Sciatic nerve (tissue), 2 donors: ENCODE measurements at places on chromosomes 12 and 14. TPM values are rescaled to one million over a fixed set of nuclear protein-coding genes. Genes with fewer than 3 reads are reported as not detected.

DNA sequence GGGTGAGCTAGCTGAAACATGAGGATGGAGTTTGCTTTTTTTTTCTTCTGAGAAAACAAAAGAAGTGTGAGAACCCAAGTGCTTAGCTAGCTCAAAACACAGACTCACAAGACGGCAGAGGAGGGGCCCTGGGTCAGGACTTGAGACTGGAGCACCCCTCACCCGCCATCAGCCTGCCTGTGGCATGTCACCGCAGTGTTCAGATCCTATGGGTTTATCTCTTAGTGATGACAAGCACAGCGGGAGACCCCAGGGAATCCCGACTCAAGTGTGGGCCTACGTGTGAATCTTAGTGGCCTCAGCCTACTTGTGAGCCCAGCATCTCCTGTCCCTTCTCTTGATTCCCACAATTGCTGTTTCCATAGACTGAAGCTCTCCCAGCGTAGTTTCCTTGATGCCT is 22.9 kb downstream of the DYRK4 start:
- DNase-seq, result no peak

GRCh38 chr12:67928621-67929383 is 60.4 kb upstream of the IFNG-AS1 start:
- no peak for DNase-seq

- DNase-seq, result no peak
These were observed 92.2 kb downstream of the CACNA1C start for GRCh38 chr12:2144951-2145350.

The P2RX7 gene
- total RNA-seq, result 24.5 TPM

The ASCL1 gene
- not detected for total RNA-seq

The MANSC4 gene
- total RNA-seq, result not detected

DNA sequence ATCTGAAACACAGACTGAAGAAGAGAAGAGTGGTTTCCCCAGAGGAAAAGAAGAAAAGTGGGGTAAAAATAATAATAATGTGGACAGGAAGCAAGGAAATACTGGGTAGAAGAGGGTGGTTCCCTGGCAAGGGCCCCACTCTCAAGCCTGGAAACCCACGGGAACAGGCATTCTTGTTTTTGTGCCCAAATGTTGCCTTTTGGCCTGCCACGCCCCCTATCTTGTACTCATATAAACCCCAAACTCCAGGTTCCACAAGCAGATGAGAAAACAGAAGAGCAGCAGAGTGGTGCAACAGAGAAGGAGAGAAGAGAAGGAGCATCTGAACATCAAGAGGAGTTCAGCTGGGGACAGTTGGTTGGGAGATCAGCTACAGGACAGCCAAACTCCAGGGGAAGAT is 51.2 kb downstream of the NDUFA12 start:
- DNase-seq, result peak; percentile 62

GRCh38 chr12:30755395-30755762 is 628 bp upstream of the CAPRIN2 start:
- no peak for DNase-seq

DNA sequence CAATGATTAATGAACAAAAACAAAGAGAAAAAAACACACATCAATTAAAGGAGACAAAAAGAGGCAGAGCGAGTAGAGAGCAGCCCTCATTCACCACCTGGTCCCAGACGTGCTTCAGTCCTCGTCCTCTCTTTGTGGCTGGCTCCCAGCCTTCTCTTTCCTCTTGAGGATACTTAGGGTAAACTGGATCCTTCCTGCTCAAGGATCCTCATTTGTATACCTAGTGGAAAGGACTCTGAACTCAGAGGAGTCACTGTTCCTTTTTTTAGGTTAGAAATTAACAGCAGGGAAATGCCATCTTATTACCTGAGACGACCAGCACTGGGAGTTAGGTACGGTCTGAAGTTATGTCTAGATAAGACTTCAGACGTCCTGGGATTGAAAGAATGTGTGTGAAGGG is 9.7 kb downstream of the MLEC start:
- DNase-seq, result no peak

DNA sequence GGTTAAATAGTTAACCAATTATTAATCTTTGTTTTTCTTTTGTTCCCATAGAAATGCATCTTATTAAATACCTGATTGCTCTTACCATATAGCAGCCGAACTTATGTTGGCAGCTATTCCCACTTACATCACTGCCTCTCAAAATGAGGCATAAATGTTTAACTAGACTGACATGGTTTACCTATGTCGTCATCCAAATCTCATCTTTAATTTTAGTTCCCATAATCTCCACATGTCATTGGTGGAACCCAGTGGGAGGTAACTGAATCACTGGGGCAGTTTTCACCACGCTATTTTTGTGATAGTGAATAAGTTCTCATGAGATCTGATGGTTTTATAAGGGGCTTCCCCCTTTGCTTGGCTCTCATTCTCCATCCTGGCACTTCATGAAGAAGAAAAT is 499.2 kb upstream of the ATP2B1 start:
- DNase-seq, result no peak

The INSM2 gene
- total RNA-seq, result not detected

DNA sequence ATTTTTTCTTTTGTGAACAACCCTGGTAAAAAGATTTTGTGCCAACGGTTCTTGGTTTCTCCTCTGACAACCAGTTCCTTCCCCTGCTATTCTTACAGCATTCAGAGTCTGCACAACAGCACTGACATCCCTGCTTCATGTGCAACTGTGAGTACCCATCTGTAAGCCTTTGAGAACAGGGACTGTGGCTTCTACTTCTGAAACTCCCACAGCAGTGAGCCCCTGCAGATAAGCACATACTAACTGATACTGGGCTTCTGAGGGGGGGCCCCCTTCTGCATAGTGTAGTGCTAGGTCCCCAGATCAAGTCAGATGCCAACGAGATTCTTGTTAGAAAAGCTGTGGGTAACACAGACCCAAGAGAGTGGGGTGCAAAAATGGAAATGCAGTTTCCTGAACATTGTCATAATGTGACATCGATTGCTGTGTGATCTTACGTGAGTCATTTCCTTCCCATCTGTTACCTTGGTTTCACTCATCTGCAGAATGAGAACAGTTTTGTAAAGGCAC is 11.1 kb upstream of the NINJ2 start:
- no peak for DNase-seq

DNA sequence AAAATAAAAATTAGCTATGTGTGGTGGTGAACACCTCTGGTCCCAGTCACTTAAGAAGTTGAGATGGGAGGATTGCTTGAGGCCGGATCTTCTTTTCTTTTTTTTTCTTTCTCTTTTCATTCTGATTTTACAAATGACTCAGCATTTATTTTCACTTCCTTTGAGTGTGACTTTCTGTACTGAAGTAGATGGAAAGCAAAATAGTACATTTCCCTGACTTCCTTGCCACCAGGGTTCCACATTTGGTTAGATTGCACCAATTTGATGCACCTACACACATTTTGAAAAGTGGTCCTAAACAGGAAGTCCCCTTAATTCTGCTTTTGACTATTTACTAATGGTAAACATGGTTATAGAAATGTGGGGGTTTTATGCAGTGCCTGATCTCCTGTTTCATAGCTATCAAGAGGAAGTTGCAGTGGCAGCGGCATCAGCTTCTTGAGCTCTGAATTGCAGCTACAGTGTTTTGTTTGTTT is 13.0 kb upstream of the LEMD3 start:
- DNase-seq, result no peak

The RPL10L gene
- not detected for total RNA-seq

The CATSPERB gene
- 0.36 TPM for total RNA-seq

- DNase-seq, result no peak
These were observed 50.0 kb upstream of the EVL start for GRCh38 chr14:100015251-100015655.

DNA sequence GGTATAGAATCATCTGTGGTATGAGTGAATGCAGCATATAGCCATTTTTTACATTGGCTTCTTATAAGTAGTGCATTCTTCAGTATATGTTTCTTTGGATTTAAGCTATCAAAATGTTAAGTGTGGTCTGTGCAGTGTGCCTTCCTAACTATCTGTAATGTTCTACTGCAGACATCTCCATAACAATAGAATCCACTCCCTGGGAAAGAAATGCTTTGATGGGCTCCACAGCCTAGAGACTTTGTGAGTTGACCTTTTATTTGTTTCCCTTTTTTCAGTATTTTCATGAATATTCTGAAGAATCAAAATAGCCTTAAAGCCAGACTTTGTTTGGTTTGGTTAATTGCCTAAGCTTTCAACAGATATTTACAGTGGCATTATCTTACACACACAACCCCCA is 107.2 kb downstream of the ZFC3H1 start:
- no peak for DNase-seq

The RNU4-1 gene
- 1,748 TPM for total RNA-seq

The DBX2 gene
- 0.13 TPM for total RNA-seq

The TAS2R9 gene
- total RNA-seq, result not detected

GRCh38 chr14:75132382-75133086 is 5.7 kb upstream of the NEK9 start:
- DNase-seq, result no peak

The RIMBP2 gene
- total RNA-seq, result 1.6 TPM

The ARF6 gene
- total RNA-seq, result 46.1 TPM

DNA sequence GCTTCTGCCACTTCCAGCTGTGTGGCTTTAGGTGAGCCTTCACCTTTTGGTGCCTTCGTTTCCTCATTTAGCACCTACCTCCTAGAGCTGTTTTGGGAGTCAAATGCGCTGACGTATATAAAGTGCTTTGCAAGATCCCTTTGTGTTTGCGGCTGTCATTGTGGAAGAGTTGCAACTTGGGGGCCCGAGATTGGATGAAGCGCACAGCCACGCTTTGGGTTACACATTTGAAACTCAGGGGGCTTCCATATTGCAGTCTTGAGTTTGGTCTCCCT is 636 bp upstream of the ARL6IP4 start:
- no peak for DNase-seq

DNA sequence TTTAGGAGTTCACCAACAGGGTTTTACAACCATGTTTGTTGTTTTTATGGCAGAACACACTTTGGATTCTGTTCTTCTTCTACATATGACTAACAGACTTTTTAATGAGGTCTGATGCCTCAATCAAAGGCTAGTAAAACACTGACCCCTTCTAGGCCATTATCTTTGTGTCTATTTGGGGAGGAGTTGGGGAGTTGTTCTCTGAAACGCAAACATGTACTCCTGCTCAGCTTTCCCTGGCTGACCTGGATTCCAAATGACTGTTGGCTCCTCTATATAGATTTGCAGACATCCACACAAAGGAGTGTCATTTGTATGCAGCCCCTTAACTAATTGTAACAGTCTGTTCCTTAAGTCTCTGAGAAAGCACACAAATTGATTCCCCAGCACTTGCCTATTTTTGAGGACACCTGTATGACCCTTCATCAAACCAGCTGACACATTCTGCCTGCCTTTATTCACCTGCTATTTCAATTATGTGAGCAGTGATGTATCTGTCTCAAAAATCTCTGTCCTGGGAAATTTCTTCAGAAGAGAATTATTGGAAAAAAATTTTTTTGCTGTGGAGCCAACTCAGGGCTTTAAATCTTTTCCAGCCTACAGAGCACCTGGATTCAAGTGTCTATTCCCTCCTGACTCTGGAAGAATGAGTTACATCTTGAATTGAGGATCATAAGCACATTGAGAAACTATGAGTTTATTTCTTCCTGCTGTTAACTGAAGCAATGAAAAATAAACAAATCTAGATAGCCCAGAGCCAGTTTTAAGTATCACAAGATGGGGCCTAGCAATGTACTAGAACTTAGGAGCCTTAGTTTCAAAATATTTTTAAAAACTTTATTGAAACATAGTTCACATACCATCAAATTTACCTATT is 417.2 kb downstream of the RAD51B start:
- no peak for DNase-seq

The CRIP2 gene
- total RNA-seq, result 172 TPM

The NPC2 gene
- 258 TPM for total RNA-seq

DNA sequence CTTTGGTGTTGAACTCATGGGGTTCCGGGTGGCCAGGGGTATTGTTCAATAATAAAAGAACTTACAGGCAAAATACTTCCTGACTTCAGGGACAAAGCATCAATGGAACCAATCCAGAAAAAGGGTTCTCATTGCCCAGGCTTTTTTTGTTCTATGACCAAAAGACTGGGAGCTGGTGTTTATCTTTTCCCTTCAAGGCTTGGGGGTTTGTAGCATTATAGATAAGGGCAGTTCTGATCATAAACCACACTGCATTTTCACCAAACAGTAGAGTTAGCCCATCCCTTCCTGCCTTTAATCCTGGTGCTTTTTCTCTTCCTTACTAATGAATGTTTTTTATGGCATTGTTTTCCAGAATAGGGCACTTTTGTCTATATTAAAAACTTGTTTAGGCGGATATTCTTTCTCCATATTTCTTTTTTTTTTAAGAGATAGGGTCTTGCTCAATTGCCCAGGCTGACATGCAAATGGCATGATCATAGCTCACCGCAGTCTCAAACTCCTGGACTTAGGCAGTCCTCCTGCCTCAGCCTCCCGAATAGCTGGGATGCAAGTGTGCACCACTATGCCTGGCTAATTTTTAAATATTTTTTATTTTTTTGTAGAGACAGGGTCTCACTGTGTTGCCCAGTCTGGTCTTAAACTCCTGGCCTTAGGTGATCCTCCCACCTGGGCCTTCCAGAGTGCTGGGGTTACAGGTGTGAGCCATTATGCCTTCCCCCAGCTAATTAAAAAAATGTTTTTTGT is 9.7 kb downstream of the FUT8 start:
- DNase-seq, result no peak

The MYO1A gene
- 0.36 TPM for total RNA-seq

- no peak for DNase-seq
These were observed 201.2 kb upstream of the PRICKLE1 start for GRCh38 chr12:42790761-42791151.

- no peak for DNase-seq
These were observed 129.4 kb upstream of the DNM1L start for GRCh38 chr12:32549675-32550079.

The COA8 gene
- total RNA-seq, result 37.4 TPM

DNA sequence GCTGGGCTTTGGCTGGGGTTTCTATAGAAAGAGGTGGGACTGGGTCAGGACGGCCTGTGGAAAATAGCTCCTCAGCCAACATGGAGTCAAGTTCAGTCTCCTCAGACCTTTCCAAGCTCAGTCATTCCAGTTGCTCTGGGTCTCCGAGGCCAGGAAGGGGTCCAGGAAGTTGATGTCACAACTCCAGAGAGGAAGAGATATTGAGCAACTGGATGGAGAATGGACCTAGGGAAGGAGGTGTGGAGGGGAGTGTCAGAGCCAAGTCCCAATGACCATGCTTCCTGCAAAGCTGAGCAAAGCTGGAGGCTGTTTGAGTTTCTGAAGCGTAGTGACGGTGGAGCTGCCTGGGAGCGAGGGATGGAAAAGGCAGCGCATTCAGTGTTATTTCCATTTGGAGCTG is 86.1 kb downstream of the SLC24A4 start:
- DNase-seq, result no peak

The CAPZA3 gene
- not detected for total RNA-seq

The MORN3 gene
- total RNA-seq, result 0.49 TPM
